ENCODE measurements at places on chromosomes 7 and 10.

DNA sequence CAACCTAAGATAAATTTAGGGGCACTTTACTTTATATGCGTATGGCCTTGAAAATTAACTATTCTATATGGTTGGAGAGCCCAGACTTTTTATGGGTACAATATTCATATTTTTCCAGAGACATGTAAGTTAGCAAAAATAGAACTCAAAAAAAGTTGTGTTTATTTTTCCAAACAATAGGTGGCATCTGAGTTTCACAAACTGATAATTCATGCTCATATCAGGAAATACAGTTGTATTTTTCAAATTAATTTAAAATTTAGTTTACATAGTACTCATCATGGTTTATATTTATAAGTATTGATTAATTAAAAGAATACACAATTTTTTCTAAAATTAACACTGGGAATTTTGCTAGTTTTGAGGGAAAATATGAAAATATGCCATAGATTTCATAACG lies 34.6 kb downstream of the ANKRD7 start:
- no peak for DNase-seq

GRCh38 chr10:91042069-91042468 lies 121.2 kb upstream of the ANKRD1 start:
- no peak for DNase-seq

DNA sequence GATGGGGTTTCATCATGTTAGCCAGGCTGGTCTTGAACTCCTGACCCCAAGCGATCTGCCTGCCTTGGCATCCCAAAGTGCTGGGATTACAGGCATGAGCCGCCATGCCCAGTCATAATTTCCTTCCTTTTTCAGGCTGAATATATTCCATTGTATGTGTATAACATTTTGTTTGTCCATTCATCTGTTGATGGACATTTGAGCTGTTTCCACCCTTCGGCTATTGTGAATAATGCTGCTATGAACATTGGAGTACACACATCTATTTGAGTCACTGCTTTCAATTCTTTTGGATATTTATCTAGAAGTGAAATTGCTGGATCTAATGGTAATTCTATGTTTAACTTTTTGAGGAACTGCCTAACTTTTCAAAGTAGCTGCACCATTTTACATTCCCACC lies 34.6 kb downstream of the TLX1 start:
- DNase-seq: no peak

GRCh38 chr10:5243521-5243987 lies 46.9 kb downstream of the AKR1C4 start:
- DNase-seq: no peak

DNA sequence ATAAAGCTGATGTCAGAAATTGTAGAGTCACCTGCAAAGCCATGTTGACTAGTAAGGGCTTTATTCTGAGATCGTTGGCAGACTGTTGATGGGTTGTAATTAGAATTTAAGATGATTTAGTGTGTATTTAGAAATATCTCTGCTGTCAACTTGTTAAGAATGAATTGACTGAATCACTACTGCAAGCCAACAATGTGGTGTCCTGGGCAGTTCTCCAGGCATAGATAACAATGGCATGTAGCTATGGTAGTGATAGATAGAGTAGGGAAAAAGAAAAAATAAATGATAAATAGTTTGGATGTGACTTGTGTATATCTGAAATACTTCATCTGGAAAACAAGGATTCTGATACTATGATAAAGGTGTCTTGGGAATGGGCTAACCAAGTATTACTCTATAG lies 640.2 kb downstream of the ARL4A start:
- no peak for DNase-seq

GRCh38 chr7:117171106-117171505 lies 151.8 kb downstream of the WNT2 start:
- DNase-seq: no peak

GRCh38 chr7:18927134-18927533 lies 190.3 kb downstream of the TWIST1 start:
- no peak for DNase-seq

DNA sequence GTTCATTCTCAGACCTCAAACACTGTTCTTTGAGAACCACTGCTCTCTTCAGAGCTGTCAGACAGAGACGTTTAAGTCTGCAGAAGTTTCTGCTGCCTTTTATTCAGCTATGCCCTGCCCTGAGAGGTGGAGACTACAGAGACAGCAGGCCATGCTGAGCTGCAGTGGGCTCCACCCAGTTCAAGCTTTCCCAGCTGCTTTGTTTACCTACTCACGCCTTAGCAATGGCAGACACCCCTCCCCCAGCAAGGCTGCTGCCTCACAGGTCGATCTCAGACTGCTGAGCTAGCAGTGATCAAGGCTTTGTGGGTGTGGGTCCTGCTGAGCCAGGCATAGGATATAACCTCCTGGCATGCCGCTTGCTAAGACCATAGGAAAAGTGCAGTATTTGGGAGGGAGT lies 80.5 kb upstream of the CYP2C9 start:
- DNase-seq: no peak

DNA sequence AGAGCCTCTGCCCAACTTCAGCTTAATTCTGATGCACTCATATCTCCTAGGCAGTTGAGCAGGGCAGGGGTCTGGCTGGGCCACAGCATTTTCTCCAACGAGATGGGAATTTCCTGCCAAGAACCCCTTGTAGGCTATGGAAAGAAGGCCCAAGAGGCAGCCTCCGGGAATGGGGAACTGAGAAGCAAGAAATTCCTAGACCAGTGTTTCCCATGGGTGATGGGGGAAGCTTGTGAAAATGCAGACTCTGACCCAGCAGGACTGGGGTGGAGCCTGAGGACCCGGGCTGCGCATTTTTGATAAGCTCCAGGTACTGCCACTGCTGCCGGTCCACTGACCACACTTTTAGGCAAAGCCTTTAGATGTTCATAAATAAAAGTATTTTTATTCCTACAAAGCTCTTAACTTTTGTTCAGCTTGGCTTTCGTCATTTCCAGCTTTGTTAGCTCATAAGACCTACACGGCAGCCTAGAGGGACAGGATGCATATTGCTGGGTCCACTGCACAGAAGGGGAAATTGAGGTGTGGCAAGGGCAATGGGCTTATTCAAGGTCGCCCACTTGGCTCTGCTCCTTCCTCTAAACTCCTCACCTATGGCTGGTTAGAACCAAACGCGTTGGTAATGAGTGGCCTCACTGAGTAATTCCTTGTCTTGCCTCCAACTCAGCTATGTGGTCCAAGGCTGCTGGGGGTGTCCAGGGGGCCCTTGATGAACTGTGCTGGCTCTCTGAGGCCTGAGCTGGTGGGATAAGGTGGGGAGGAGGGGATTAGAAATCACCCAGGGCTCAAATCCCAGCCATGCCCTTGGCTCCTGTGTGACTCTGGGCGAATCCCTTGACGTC lies 29.5 kb downstream of the ZCCHC24 start:
- no peak for DNase-seq

DNA sequence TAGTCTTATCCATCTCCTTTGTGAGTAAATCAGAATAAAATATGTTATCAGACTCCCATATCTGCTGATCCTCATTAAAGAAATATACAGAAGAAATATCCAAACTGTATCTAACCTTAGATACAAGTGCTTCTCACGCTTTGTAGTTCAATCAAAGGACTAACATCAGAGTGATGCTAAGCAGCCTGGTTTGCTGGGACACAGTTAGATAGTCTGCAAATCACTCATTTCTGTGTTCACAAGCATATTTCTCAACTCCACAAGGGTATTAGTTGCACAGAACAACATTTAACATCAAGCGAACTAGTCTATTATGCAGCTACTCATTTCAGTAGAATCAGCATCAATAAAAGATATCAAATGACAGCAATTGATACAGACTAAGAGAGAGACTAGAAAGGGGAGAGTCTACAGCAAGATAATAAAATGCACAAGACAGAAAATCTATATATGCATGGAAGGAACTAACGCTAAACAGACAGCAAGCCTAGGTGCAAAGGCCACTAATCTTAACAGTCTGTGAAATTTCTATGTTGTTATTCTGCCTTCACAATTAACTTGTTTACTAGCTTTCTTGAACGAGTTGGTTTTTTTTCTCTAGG lies 30.0 kb downstream of the DNAJC12 start:
- DNase-seq: no peak

DNA sequence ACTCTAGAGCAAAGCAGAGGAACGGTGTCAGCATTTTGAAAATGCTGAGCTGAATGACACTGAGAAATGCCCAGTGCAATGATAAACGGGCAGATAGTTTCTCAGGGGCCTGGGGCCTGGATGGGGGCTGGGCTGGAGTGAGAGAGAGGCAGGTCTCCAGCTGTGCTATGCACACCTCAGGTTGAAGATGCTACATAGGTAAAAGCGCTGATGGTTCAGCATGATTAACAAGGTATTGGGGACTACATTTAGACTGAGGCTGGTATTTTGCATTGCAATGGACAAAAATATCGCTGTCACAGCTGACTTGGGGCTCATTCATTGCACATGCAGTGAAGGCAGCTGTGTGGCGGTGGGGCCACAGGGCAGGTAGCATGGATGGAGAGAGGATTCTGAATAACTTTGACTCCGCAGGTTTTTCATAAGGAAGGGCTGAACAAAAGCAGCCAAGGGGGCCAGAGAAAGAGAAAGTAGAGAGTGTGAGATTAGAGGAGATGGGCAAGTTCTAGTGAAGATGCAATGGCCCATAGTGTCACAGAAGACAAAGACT lies 290.8 kb upstream of the ZNF32 start:
- DNase-seq: no peak

DNA sequence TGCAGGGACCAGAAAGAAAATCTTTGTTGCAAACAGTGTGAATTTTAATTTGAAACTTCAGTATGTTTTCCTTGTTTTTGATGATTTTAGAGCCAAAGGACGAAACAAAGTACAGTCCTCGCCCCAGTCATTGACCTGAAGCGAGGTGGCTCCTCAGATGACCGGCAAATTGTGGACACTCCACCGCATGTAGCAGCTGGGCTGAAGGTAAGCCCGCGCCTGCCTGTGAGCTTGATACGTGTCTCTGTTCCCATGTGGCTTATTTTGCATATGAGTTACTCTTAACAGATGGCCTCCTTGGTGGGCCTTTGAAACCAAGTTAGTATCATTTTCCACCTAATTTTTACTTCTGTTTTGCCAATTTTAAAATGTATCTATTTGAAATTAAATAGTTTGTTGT lies 12.3 kb downstream of the RBM17 start:
- DNase-seq: no peak

DNA sequence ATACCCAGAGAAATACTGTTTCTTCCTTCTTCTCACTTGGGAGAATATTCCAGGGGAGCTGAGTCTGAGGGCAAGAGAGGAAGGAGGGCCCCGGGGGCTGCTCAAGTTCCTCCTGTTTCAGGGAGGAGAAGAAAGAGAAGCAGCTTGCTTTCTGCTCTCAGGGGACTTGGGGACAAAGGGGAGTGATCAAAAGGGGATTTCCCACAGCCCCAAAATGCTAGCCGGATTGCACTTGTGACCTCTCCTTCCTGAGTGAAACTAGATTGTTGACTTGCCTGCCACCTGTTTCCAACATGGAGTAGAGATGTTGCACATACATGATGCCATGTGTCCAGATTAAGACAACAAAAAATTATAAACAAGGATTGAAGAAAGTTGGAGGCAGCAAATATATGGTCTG lies 28.7 kb upstream of the PDCD4 start:
- DNase-seq: peak; percentile 27

- DNase-seq: no peak
Measured at GRCh38 chr10:131683941-131684340, 216.9 kb upstream of the PPP2R2D start.

- no peak for DNase-seq
Measured at GRCh38 chr10:118773041-118773440, 18.3 kb upstream of the CACUL1 start.

DNA sequence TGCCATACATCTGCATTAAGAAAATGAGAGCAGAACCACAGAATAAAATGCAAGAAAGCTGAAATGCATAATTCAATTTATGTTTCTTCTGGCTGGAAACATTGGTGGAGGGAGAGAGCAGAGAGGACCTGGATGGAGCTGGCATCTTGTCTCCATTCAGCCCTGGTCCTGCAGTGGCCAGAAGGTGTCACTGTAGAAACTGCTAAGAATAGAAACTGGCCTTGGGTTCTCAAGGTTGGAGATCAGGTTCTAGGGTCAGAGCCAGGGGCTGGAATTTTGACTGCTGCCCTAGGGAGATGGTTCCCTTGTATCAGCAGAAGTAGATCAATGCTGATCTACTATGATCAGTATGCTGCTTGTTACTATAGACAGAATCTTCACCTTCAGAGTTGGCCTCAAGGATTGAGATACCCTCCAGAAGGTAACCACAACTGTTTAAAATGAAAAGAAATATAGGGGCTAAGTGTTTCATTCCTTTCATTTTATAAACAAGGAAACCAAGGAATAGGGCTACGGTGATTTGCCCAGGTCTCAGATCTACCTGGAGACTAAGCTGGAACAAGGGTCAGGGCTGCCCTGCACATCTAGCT lies 13.1 kb downstream of the TAS2R41 start:
- DNase-seq: no peak

GRCh38 chr7:29354340-29354739 lies 159.8 kb downstream of the CHN2 start:
- no peak for DNase-seq

GRCh38 chr10:6234371-6234770 lies 31.6 kb downstream of the PFKFB3 start:
- DNase-seq: no peak

DNA sequence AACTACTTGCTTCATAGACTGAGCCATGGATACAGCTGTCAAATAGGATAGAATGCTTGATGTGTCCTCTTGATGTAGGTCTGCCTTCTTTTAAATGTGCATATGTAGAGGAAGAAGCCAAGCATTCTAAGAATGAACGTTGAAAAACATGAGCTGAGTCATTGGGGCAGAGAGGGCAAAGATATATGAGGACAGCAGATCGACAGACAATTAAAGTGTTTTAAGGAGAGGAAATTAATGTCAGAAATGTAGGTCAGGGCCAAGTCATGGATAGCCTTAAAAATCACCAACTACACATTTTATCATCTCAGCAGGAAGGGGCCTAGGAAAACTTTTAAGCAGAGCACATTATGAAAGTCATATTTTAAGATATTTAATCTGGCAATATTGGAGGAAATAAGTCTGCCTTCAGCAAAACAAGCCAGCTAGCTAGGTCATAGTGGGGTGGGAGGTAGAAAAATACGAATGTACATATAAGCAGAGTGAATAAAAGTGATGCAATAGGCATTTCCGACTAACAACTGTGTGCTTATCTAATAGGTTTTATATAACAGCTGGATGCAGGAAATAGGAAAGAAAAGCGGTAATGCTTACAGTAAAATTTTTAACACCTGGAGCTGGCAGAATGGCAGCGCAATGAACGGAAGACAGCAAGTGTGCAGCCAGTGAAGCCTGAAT lies 638.3 kb upstream of the TPK1 start:
- no peak for DNase-seq

GRCh38 chr7:29146057-29146706 lies at the start of gene CPVL:
Gene CPVL, minus strand, starts transcription at chr7:29146537. Its CDS starts 25,476 bp downstream, at chr7:29121061.
- DNase-seq: no peak

DNA sequence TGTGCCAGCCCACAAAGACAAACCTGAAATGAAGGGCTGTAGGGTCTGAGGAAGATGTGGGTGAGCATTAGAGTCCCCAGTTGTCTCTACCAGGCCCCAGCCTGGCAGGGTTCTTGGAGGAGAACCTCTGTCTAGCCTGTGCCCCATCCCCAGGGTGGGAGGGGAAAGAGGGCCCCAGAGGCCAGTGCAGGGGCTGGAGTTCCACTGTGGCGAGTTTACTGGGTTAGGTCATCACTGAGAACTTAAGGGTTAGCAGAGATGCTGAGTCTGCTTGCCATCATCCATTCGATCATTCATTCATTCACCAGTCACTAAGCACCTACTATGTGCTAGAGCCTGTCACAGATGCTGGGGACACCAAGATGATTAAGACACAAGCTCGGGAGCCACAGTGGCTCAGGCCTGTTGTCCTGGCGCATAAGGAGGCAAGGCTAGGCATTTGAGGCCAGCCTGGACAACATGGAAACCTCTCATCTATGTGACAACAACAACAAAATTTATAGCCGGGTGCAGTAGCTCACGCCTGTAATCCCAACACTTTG lies 2.6 kb downstream of the ANKRD2 start:
- DNase-seq: no peak

- DNase-seq: no peak
Measured at GRCh38 chr10:46014683-46015405, 15.6 kb downstream of the NCOA4 start.

All from activated T-helper 9 cell treated with anti-CD3 and anti-CD28 coated beads, Interleukin-2, amount 50 U/mL, for 16 hours (primary cell).